ELR (cell line): ENCODE measurements at places on chromosomes 16 and 17.

- DNase-seq, result no peak
Observed at GRCh38 chr17:81939218-81939617, 2.1 kb upstream of the PYCR1 start.

- DNase-seq, result no peak
Observed at GRCh38 chr16:9680019-9680655, 502.1 kb downstream of the GRIN2A start.

GRCh38 chr16:81720973-81721906 is 57.9 kb upstream of the PLCG2 start:
- DNase-seq, result no peak

GRCh38 chr16:81830845-81831540 is 51.9 kb downstream of the PLCG2 start:
- DNase-seq, result no peak

- DNase-seq, result peak; percentile 61
Observed at GRCh38 chr17:66468241-66469087, 166.1 kb downstream of the PRKCA start.

DNA sequence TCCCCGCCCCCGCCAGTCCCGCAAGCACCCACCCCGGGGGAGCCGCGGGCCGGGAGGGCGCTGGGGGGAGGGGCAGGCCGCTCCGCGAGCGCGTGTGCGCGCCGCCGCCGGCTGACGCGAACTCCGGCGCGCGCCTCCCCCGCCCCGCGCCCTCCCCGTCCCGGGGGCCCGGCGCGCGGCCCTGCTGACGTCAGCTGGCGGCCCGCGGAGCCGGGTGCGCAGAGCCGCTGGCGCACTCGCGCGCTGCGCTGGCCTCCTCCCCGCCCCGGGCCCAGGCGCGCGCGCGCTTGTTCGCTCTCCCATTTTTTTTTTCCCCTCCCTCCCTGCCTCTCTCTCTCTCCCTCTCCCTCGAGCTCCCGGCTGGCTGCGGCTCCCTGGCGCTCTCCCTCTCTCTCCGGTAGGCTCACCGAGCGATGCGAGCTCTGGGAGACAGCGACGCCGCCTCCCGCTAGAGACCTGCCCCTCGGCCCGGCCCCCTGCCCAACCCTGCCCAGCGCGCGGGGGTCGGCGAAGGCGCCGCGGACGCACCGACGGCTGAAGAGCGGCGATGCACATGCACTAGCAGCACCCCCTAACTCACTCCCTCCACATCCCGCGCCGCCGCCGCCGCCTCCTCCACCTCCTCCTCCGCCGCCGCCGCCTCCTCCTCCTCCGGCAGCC is at the start of gene GNAO1:
TSS of gene GNAO1 (plus strand) at position 334 of the 660 bp plus-strand sequence. CDS start 747 bp downstream, outside the sequence.
- peak; percentile 84 for DNase-seq

DNA sequence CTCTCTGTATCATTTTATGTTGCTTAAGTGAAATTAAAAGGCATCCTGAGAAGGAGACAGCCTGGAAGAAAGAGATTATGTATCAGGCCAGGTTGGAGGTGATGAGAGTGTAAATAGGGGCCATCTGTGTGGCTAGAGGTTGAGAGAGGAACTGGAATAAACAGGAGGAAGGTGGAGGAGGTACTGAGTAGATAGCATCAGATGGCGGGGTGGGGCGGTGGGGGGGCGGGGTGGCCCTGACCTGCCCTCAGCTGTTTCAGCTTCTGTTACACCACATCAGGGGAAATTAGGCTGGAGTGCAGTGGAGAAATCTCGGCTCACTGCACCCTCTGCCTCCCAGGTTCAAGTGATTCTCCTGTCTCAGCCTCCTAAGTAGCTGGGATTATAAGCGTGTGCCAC is 6.9 kb upstream of the KCNG4 start:
- DNase-seq, result no peak

DNA sequence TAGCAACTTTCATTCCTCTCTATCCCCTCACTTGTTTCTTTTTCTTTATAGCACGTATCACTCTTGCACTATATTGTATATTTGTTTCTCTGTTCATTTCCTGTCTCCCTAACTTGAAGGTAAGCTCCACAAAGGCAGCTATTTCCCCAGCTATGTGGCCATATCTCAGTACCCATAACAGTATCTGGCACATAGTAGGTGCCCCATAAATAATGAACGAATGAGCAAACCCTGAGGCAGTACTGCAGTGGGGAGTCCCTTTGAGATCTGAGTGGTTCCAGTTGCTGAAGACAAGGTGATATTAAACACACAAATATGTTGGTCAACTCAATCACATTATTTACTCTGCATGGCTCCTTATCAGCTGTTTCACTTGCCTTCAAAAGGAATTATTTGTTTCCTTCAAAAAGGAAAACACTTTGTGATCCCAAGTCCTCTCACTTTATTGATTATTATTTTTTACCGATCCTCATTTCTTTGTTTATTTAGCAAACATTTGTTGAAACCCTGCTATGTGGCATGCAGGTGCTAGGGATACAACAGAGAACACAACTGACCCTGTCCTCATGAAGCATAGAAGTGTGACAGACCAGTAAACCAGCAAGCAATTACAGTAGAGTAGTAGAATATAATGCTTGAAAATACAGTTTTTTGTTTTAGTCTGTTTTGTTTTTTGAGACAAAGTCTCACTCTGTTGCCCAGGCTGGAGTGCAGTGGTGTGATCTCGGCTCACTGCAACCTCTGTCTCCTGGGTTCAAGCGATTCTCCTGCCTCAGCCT is 5.7 kb upstream of the ADAP2 start:
- no peak for DNase-seq

GRCh38 chr16:89026121-89026612 is 49.2 kb upstream of the CBFA2T3 start:
- DNase-seq, result peak; percentile 21

GRCh38 chr16:14121872-14122271 is 50.8 kb downstream of the MRTFB start:
- no peak for DNase-seq

DNA sequence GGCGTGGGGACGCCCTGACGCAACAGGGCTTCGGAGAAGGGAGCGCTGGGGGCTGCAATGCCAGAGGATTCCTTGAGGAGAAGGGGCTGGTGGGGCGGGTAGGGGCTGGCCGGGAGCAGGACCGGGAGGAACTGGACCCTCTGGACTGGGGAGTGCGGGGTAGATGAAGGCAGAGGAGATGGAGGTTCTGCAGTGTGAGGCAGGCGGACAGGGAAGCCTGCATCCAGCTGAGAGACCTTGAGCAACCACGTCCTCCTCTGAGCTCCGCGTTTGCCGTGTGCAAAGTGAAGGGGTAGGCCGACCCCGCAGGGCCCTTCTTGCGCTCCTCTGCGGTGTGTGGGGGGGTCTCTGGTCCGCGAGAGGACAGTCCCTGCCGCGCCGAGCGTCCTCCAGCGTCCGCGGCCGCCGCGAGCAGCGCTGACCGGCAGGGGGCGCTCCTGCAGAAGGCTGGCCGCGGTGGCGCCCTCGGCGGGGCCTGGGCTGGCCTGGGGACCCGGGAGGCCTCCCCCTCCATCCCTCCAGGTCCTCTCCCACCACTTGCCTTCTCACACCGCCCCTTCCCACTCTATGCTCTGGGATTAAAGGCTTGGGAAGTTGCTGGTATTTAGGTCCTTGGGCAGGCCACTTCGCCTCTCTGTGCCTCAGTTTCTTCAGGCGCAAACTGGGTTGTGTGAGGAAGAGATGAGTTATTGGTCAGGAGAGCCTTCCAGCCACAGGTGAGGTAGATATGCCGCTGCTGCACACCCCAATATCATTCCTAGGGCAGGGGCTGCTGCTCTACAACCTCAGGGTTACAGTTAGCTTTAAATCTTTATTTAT is 9.6 kb upstream of the WNT9B start:
- DNase-seq, result peak; percentile 41

GRCh38 chr17:39208893-39209292 is 8.8 kb downstream of the RPL19 start:
- no peak for DNase-seq
